Activated CD4-positive, alpha-beta T cell treated with anti-CD3 and anti-CD28 coated beads for 4 hours (primary cell): ENCODE measurements at places on chromosomes 2 and 18.

DNA sequence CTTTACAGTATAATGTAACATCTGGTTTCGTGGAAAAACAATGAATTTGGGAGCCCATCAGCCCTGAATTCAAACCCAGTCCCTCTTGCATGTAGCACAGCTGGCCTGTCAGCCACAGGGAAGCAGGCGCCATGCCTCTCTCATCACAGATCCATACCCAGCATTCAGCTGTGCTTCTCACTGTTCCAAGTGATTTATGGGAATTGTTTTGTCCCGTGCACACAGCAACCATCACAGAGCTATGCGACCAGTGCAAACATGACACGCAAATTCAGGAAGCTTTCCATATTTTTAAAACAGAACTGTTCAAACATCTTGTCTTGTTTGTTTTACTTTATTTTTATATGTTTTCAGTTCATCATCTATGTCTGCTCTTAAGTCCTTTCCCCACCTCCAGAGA, 496.1 kb downstream of the EIPR1 start:
- no peak for DNase-seq

GRCh38 chr18:24860978-24861680, 400.7 kb downstream of the HRH4 start:
- DNase-seq, result no peak

- DNase-seq, result no peak
Measured at GRCh38 chr2:46846536-46846935, 69.1 kb downstream of the MCFD2 start.

GRCh38 chr2:31268344-31268743, 34.4 kb downstream of the EHD3 start:
- DNase-seq, result no peak

GRCh38 chr2:27956888-27957287, 66.4 kb downstream of the BABAM2 start:
- DNase-seq, result no peak
